Ammon's horn (tissue), 1 donor: ENCODE measurements at places on chromosomes 7 and 10.

DNA sequence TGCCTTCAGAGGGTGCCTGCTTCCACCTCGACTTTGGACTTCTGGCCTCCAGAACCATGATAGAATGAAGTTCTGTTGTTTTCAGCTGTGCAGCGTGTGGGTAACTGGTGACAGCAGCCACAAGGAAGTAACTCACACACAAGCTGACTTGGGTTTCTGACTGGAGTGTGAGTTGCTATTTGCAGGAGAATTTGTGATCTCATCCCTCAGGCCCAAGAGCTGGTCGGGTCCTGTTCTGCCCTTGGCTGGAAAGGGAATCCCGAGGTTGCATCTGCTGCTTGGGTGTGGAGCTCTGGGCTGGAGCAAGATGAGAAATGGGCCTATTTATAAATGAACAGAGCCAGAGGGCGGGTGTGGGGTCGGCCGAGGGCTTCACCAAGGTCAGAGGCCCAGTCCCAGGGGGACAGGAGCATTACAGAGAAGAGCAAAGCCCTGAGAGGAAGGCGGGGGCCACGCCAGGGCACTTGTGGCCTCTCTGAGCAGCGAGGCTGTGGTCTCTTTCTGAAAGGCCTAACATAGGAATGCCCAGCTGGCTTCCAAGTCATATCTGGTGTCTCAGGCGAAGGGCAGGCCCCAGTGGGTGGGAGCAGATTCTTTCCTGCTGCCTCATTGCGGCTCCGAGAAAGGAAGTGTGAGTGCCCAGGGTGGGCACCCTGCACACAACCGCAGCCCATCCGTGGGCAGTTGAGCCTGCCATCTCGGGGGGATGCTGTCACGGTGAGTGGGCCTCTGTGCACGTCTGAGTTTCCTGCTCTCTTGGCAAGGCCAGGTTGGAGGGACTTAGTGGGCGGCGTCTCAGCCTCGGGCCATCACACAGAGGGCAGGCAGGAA, 26.5 kb upstream of the C10orf71 start:
- DNase-seq: no peak

DNA sequence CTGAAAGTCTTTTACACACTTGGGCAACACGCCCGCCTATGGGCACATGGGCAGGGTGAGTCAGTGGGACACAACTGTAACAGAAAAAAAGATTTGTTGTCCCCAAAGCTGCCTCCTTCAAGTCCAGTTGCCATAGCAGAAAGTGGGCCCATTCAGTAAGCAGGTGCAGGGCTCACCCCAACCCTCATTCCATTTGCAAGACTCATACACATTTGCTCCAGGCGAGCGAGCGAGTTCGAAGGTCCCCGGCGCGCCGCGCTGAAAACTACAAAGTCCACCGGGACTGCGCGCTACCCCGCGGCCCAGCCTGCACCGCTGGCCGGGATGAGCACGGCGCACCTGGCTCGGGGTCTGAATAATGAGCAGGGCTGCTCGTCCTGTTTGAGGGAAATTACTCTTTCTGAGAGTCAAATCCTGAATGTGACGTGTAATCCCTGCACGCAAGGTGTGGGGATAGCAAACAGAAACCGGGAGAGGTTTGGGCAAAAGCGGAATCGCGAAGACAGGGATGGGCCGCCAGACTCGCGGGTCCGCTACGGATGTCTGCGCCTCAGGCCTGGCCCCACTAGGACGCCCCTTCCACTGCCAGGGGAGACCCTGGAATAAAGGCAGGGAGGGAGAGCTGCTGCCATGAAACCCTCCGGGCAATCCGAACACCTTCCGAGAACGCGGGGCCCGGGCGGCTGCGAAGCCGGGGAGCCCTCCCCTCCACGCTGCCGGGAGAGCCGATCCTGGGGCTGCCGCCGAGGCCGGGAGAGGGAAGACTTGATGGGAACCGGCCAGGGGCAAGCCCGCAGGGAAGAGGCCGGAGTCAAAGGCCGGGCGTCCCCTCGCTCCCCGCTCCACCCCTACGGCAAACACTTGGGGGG, 982 bp downstream of the COBL start:
- DNase-seq: no peak

- peak; percentile 88 for DNase-seq
Measured at GRCh38 chr10:113126229-113127201, 176.5 kb downstream of the TCF7L2 start.

- DNase-seq: no peak
Measured at GRCh38 chr7:265192-265997, 24.6 kb upstream of the FOXL3 start.
